ENCODE measurements at places on chromosomes 2 and 18.
A peak's percentile ranks its signal among the peaks of the same experiment; 100 is the strongest.

- DNase-seq, result no peak
These were observed 78.8 kb upstream of the NEDD4L start for GRCh38 chr18:57965246-57965645.

GRCh38 chr2:218382785-218383184 is 712 bp downstream of the SLC11A1 start:
- no peak for DNase-seq

DNA sequence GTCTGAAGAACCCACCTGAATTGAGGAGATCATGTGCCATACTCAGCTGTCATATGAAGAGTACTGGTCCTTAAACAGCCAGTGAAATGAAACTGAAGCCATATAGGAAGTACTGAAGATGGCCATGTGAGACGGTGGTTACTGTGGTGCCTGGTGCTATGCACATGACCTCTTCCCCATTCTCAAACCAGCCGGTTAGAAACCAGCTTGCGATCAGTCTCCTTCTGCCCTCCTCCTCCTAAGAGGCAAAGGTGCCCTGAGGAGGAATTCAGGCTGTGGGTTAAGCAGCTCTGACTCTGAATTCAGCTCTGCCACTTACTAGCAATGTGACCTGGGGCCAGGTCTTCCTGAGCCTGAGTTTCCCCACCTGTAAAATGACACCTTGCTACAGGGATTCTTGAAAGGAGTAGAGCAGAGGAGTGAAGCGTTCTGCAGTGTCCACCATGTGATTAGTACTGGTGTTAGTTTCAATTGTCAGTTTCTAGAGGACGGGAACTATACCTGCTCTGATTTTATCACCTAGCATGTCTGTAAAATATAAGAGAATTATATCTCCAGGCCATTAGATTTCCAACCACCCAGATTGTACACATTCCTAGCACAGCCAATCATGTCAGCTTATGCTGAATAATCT is 5.1 kb downstream of the FECH start:
- DNase-seq, result peak; percentile 10

DNA sequence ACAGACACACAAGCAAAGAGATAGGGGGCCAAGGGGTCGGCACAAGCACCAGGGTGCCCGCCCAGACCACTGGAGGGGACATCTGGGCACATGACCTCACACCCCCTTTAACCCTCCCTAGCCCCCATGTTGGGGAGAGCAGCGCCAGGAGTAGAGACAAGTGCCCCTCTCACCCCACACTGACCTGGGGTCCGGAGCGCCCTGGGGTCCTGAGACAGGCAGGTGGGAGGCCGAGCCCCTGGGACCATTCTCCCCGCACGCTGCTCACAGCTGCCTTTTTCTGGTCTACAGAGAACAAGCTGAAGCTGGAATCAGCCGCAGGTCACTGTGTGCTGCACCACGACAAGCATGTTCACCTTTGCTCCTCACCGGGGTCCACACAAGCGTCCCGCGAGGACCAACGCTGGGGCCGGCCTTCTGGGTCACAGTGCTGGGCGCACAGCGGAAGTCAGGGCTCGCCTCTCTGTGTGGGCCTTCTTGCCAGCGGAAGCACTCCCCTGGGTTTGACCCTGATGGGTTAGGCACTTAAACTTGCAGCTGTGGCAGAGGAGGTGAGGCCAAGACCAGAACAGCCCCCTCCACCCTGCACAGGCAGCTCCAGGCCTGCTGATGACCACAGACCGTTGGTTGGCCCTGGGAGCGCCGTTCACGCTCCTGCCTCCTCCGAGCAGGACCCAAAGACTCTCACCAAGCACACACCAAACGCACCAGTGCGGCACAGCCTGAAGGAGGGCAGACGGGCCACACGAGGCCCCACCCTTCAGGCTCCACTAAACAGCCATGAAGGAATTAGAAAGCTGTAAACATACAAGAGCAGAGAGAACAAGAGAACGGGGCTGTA is 275.3 kb downstream of the EIPR1 start:
- no peak for DNase-seq

GRCh38 chr2:235964787-235965390 is 203.3 kb downstream of the GBX2 start:
- no peak for DNase-seq

- DNase-seq, result no peak
These were observed 21.7 kb upstream of the LRRTM1 start for GRCh38 chr2:80326214-80326613.

DNA sequence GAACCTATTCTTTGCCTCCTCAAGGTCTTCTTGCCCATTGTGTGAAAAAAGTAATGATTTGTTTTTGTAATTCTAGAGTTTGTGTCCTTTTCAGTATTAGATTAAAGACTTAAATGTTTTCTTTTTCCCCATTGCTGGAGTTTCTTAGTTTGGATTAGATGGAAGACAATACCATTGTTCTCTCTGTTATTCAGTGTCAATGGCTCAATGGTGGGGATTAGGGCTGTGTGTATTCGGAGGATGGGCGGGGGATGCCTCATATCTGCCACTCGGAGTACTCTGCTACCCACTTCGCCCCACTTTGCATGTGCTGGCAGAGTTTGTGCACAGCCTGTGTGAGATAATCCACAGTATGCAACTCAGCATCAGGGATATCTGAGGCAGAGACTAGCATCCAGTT is 90.1 kb downstream of the KLHL29 start:
- DNase-seq, result no peak

GRCh38 chr2:8984157-8984556 is 19.3 kb downstream of the MBOAT2 start:
- DNase-seq, result no peak

DNA sequence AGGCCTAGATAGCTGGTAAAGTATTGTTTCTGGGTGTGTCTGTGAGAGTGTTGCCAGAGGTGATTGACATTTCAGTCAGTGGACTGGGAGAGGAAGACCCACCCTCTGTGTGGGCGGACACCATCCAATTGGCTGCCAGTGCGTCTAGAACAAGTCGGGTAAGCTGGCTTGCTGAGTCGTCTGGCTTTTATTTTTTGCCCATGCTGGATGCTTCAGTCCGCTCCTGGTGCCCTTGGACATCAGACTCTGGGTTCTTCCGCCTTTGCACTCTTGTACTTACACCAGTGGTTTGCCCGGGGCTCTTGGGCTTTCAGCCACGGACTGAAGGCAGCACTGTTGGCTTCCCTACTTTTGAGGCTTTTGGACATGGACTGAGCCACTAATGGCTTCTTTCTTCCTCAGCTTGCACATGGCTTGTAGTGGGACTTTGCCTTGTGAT is 24.3 kb downstream of the DIS3L2 start:
- DNase-seq, result no peak

DNA sequence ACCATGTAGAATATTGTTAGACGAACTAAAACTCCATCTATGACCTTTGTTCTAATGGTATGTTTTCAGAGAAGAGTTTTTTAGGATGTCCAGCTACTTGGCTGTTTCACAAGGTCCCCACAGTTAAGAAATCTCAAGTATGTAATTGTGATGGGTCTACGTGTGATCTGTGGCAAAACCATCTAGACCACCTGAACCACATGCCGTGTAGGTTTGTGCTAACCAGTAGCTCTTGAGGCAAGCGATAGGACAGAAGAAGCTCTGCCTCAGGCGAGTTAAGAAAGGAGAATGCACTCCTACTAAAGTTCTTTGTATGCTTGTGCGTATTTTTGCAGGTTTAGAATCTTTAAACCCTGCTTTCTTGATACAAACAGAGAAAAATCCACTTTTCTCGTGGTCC is 13.2 kb downstream of the ZCCHC2 start:
- no peak for DNase-seq

DNA sequence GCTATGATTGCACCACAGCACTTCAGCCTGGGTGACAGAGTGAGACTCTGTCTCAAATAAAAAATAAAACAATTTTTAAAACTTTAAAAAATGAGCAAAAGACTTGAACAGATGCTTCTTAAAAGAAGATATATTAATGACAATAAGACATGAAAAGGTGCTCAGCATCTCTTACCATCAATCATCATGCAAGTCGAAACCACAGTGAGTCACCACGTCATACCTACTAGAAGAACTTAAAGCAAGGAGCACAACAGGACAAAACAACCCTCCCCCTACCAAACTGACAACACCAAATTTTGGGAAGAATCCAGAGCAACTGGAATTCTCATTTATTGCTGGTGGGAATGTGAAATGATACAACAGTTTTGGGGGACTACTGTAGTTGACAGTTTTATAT is 251.6 kb downstream of the BCL2 start:
- no peak for DNase-seq

DNA sequence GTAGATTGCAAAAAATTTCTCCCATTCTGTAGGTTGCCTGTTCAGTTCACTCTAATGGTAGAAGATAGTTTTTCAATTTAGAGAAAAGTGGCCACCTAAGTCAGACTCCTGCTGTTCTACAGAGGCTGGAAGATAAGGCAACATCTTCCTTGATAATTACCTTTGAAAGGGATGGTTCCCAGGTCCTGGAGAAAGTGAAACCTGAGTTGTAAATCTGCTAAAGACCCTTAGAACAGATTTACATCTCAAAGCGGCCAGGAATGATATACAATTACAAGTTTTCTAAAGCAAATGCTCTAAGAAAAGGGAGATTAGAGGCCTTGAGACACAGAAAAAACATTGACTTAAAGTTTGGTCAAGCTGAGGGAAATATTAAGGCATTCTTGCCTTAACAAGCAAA is 1350.2 kb upstream of the FAM98A start:
- DNase-seq, result no peak

- no peak for DNase-seq
These were observed 79.1 kb upstream of the CYP1B1 start for GRCh38 chr2:38155015-38155414.

GRCh38 chr2:136344339-136344738 is 226.4 kb upstream of the CXCR4 start:
- DNase-seq, result no peak

DNA sequence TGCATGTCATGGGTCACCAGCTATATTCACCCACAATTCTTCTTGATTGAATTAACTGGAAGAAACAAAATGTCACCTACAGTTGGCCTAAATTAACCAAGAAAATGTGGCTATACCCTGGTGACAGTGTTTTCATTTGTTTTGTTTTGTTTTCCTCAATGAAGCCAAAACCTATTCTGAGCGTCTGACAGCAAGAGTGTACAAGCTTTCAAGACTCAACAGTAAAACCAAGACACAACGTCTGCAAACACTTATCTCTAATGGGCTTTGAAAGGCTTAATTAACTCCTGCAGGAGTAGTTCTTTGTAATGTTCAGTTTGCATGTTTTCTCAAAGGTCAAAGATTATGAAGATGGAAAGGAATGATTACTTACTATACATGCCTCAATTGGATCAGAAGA is 827.6 kb upstream of the KLHL29 start:
- no peak for DNase-seq

- peak; percentile 15 for DNase-seq
These were observed 24.3 kb downstream of the ASAP2 start for GRCh38 chr2:9230881-9231280.

DNA sequence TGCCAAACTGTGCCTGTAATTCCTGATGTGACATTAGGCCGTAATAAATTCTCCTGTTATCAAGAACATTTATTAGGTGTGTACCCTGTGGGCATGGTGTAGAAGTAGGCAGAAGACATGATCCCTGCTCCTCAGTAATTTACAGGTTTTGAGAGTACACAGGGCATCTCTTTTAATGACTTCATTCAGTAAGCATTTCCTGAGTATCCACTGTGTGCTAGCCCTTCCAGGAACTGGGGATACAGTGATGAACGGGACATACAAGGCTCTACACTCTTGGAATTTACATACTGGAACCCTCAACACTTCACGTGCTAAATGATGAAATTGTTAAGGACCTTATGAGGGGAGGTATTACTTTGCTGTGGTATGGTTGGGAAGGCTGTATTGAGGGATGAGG is 30.2 kb downstream of the DIS3L2 start:
- DNase-seq, result no peak

- no peak for DNase-seq
These were observed 35.4 kb upstream of the DNAH7 start for GRCh38 chr2:196104066-196104465.

GRCh38 chr2:140454717-140455116 is 1674.5 kb upstream of the NXPH2 start:
- DNase-seq, result no peak
